ENCODE measurements at places on chromosomes 5 and 9.

- DNase-seq = no peak
These were observed 34.3 kb upstream of the FSD1L start for GRCh38 chr9:105413525-105413924.

- peak; percentile 89 for DNase-seq
These were observed at the start of gene ARSI for GRCh38 chr5:150302301-150303069. ARSI (minus strand) TSS chr5:150302905; CDS start chr5:150302373, 532 bp downstream.

DNA sequence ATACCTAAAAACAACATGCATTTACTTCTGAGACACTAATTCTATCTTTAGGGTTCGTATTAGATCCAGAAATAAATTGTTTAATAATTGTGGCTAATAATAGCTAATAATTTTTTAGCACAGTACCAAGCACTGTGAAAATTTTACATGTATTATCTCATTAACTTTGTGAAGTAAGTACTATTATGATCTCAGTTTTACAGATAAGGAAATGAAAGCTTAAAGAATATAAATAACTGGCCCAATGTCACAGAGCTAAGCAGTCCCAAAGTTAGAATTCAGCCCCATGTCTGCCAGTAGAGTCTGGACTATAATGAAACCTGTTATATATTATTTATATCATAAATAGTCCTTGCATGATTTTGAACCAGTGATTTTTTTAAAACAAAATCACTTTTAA lies 163.3 kb downstream of the NIPBL start:
- no peak for DNase-seq

DNA sequence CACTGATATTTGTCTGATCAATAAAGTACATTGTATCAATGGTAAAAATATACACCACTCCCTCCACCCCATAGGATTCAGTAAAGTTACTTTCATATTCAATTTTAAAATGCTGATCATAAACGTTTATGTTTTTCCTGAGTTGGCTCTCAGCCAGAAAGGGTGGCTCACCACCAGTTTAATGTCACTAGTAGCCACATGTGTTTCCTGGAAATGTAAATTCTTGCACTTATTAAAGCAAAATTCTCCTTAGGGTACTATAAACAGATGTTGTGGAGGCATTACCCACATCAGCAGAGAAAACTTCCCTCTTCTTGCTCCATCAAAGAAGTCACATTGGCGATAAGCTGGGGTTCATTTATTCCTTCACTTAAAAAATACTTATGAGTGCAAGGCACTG lies 210.3 kb downstream of the SREK1 start:
- DNase-seq = no peak

- no peak for DNase-seq
These were observed 122.3 kb downstream of the MARCHF11 start for GRCh38 chr5:16057277-16057676.

DNA sequence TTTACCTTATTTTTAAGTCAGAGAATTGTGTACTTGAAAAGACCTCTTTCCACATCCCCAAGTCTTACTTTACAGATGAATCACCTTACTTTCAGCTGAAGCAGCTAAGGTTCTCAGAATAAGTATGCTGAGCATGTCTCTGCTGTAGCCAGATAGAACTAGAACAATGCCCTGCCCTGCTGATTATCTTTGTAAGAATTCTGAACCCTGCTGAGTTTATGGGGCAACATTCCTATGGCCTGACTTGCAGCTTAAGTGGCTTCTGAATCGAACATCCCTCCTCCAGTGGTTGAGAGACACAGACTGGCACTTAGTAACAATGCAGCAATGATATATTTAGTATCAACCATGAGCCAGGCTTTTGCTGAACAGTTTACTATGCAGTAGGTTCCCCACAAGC lies 592.0 kb upstream of the WWC1 start:
- no peak for DNase-seq

- DNase-seq = peak; percentile 57
These were observed 5.4 kb upstream of the TIFAB start for GRCh38 chr5:135457424-135458071.

GRCh38 chr5:7754997-7755596 lies 95.8 kb downstream of the CFAP90 start:
- DNase-seq = peak; percentile 65

DNA sequence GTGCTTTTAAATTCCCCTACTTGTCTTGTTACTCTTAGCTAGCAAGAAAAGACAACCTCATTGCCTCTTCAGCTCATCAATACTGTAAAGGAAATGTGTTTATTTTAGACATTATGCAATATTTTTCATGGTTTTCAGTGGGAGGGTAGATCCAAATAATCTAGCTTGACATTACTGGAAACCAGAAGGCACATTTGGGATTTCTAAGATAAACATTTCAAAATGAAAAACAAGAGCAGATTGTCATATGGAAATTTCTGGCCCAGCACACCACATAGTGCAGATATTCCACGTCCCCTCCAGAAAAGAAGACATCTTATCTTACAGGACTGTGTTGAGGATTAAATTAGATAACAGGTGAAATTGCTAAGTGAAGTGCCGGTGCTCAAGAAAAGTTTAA lies 296.9 kb downstream of the MSX2 start:
- no peak for DNase-seq

DNA sequence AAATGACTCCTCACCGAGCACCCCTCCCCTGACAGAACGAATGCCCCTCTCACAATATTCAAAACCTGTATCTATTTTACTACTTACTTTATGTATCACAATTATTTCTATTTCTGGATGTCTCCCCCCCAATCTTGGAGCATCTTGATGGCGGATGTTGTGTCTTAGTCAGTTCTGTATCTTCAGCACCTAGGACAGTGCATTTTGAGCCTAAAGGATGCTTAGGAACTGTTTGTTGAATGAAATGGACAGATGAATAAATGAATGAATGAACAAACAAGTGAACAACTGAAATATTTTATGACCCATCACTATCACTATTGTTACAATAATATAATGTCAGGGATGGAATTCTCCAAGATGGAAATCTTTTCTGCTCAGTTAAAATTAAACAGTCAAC lies 295.7 kb downstream of the DNAH5 start:
- DNase-seq = no peak

GRCh38 chr5:66129144-66129543 lies 15.0 kb upstream of the SREK1 start:
- no peak for DNase-seq

GRCh38 chr5:41067714-41068568 lies 3.2 kb downstream of the MROH2B start:
- no peak for DNase-seq

DNA sequence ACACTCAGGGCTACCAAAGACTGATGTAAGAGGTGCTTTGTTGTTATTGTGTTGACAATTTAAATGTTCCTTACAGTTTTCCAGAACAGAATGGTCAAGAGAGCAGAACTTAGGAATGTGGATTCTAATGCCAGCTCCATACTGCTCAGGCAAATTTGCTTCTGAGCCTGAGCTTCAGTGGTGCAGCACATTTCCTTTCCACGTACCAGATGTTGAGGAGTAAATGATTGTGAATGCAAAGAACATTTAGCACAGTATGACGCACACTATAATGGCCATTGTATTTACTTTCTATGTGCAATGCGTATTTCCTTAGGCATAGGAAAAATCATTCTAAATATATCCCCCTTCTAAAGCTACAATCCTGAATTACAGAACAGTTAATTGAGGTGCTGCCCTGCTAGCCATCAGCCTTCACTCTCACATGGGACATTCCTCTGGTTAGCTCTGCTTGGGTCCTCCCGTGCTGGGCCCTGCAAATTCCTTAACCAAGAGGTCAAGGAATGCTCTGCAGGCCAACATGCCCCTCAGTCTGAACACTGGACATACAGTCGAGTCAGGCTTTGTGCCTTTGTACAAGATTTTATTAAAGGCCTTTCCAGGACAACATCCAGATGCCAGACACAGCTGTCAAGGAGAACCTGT lies 21.1 kb upstream of the TMEM174 start:
- DNase-seq = no peak

DNA sequence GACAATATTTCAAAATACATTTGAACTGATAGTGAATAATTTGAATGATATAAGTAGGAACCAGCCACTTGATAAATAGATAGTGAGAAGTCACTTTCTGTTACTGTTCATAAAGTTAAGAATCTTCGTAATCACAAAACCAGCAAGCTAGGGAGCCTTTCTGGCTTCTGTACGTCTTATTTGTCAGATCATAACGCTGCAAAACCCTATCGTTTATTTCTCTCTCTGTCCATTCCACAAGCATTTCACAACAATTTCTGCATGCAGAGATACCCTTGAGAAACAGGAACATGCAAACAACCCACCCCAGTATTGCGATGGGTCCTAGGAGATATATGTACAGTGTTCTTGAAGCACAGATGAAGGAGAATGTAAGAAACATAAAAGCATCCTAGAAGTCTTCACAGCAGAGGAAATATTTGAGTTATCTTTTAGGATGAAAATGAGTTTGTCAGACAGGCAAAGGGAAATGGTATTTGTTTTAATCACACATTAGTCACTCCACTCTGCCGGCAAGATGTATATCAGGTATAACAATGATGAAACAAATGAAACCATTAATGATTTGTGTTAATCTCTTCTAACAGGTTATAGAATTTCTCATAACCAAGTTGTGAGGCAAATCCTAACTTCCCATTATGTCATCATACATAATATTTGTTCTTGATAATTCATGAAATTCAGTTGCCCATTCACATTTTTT lies 668.7 kb upstream of the FTMT start:
- DNase-seq = no peak
